Neural crest cell (in vitro differentiated cells): ENCODE measurements at places on chromosomes 12 and 14.

DNA sequence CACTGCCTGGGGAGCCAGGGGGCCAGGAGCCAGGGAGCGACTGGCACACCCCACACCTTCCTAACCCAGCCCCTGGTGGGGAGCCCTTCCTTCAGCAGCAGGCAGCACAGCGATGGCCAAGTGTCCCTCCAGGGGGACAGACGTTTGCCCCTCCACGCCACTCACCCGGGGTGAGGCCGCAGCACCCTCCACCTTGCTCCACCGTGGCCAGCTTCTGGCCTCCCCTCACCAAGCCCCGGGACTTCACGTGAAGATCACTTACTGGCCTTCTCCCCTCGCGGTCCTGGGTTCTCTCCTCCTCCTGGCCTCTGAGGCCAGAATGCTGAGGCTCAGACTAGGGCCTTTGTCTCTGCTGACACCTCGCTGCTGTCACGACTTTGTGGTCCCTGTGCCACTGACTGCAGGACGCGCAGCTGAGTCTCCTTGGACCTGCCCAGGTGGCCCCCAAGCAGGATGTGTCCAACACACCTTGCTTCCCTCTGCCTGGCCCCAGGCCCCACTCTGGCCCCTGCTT is 3.5 kb upstream of the ASPG start:
- H3K36me3 ChIP-seq, result no peaks in the 10 kb centered on the region
- peaks cover 16% of the 10 kb centered on the region for H3K27me3 ChIP-seq
- H3K4me1 ChIP-seq, result peaks cover 5% of the 10 kb centered on the region
- peak overlapping the region; percentile 19 for H3K27ac ChIP-seq

DNA sequence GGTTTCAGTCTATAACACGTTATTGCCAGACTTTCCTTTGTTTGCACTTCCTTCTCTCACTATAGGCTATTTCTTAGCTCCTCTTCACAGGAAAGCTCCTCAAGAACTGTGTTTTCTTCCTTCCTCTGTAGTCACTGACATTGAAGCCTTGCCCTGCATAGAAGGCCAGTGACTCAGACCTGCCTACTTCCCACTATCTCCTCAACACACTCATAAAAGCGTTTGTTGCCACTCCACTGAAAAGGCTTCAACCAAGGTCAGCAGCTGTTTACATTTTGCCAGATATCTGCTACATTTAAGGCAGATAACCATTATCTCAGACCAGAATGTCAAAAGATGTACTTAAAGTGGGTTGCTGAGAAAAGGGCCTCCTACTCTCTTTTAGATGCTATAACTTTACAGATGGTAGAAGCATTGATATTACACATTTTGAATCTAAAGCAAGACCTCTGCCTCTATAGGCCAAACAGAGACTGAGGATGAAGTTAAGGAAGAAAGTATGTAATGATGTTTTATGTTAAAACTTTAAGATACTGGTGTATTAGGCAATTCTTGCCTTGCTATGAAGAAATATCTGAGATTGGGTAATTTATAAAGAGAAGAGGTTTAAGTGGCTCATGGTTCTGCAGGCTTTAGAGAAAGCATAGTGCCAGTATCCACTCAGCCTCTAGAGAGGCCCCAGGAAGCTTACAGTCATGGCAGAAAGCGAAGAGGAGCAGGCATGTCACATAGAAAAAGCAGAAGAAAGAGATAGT is 233.3 kb upstream of the FLRT2 start:
- no peak overlapping the region for H3K4me3 ChIP-seq
- no peaks in the 10 kb centered on the region for H3K36me3 ChIP-seq
- H3K27ac ChIP-seq, result no peak overlapping the region
- peaks cover 4% of the 10 kb centered on the region for H3K4me1 ChIP-seq

- H3K4me3 ChIP-seq, result no peak overlapping the region
- peaks cover 6% of the 10 kb centered on the region for H3K4me1 ChIP-seq
- no peaks in the 10 kb centered on the region for H3K36me3 ChIP-seq
- H3K27me3 ChIP-seq, result peaks cover 45% of the 10 kb centered on the region
Observed at GRCh38 chr14:24329736-24330135, 5.1 kb downstream of the ADCY4 start.

- peak overlapping the region; percentile 98 for H3K4me3 ChIP-seq
- H3K4me1 ChIP-seq, result peaks cover 25% of the 10 kb centered on the region
- H3K27me3 ChIP-seq, result peaks cover 4% of the 10 kb centered on the region
Observed at GRCh38 chr14:58200480-58200841, 512 bp downstream of the ACTR10 start.

DNA sequence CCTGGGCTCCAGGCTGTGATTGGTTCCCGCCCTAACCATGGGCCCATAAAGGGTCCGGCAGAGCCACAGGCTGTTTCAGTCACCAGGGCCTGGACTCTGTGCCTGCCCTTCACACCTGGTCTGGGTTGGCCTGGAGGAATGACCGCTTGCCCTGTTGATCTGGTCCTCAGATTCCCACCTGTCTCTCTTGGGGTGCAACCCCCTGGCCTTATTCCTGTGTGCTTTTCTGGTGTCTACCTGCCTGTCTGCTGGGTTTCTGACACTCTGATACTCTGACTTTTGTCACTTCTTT is 2.9 kb upstream of the KRT83 start:
- no peaks in the 10 kb centered on the region for H3K36me3 ChIP-seq
- H3K4me1 ChIP-seq, result no peaks in the 10 kb centered on the region
- H3K4me3 ChIP-seq, result no peak overlapping the region
- no peak overlapping the region for H3K27ac ChIP-seq

DNA sequence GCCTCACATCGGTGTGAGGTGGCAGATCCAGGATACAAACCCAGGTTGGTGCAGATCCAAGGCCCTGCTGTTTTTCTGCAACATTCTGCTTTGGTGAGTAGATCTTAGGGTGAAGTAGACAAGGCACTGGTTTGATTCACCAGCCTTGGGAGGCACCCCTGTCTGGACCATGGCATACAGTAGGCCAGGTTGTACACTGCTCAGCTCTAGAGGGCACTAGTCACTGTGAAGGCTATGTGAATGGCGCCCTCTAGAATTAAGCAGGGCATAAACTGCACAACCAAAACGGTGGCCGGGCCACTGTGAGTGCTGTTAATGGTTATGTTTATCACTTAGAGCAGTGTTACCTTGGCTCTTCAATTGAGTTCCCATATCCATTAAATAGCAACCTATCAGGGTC is 280.6 kb upstream of the PWP1 start:
- no peak overlapping the region for H3K4me3 ChIP-seq
- no peak for DNase-seq
- H3K27ac ChIP-seq, result no peak overlapping the region

DNA sequence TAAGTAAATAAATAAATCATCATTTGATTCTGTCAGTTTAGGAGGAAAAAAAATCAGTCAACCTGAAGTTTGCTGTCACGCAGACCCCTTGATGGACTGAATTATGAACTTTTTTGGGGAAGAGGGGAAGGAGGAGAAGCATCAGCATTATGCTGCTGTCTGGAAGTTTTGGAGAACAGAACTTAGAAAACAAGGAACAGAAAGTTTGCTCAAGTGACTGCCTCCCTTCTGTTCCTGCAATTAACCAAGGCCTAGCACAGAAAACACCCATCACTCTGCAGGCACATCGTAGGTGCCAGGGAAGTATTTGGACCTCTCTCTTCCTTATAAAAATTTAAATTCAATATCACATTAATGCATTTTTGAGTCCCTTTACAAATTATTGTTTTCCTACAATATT is 283.8 kb downstream of the VRK1 start:
- no peak overlapping the region for H3K27ac ChIP-seq
- no peak overlapping the region for H3K4me3 ChIP-seq

GRCh38 chr12:43062201-43062895 is 472.8 kb upstream of the PRICKLE1 start:
- H3K27ac ChIP-seq, result no peak overlapping the region
- DNase-seq, result no peak
- H3K4me3 ChIP-seq, result no peak overlapping the region
- H3K27me3 ChIP-seq, result no peaks in the 10 kb centered on the region
- peaks cover 19% of the 10 kb centered on the region for H3K4me1 ChIP-seq
- peaks cover 4% of the 10 kb centered on the region for H3K36me3 ChIP-seq

- H3K27me3 ChIP-seq, result peaks cover 54% of the 10 kb centered on the region
- no peaks in the 10 kb centered on the region for H3K36me3 ChIP-seq
- DNase-seq, result no peak
- H3K4me1 ChIP-seq, result peaks cover 15% of the 10 kb centered on the region
- H3K4me3 ChIP-seq, result peak overlapping the region; percentile 3
Observed at GRCh38 chr14:79275292-79275655, 936.0 kb downstream of the DIO2 start.

DNA sequence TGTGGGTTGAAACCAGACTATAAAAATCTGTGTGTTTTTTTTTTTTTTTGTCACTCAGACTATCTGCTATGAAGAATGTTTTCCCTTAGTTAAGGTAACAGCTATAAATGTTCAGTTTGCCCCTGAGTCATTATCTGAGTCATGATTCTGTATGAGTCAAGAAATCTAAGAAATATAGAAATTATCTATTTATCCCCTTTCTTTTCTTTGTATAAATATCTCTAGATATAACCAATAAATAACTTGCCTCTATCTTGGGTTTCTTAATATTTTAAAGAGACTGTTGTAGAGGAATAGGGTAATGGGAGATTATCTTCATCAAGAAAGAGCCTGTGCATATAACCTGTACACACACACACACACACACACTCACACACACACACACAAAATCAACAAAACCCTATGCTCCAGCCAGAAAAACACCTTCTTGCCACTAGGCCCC is 161.7 kb upstream of the EEA1 start:
- H3K4me3 ChIP-seq, result no peak overlapping the region
- H3K27ac ChIP-seq, result no peak overlapping the region
- H3K4me1 ChIP-seq, result no peaks in the 10 kb centered on the region
- DNase-seq, result no peak
- peaks cover 3% of the 10 kb centered on the region for H3K36me3 ChIP-seq
- H3K27me3 ChIP-seq, result no peaks in the 10 kb centered on the region

DNA sequence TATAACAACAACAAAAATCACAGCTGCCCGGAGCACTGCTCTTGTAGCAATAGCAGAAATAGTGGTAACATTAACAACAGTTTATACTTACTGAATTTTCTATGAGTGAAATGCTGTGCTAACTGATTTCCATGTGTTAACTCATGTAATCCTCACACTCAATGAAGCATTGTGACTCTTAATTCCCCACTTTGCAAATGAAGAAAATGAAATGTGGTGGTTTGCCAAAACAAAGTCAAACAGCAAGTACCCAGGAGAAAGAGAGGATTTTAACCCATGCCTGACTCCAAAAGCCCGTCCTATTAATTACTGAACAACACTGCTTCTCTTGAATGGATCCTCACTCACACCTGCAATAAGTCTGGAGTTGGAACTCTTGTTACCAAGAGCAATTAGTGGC is 123.5 kb downstream of the MED13L start:
- peaks cover 27% of the 10 kb centered on the region for H3K4me1 ChIP-seq
- H3K27ac ChIP-seq, result no peak overlapping the region
- H3K27me3 ChIP-seq, result no peaks in the 10 kb centered on the region
- no peak overlapping the region for H3K4me3 ChIP-seq
- no peak for DNase-seq
